ENCODE measurements at places on chromosomes 3 and 15.

DNA sequence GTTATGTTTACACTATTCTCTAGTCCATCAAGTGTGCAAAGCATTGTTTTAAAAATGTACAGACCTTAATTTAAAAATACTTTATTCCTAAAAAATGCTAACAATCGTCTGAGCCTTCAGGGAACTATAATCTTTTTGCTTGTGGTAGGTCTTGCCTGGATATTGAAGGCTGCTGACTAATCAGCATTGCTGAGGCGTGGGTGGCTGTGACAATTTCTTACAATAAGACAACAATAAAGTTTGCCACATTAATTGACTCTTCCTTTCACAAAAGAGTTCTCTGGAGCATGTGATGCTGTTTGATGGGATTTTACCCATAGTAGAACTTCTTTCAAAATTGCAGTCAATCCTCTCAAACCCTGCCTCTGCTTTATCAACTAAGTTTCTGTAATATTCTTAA, 384.0 kb upstream of the TGFBR2 start:
- no peak for DNase-seq

DNA sequence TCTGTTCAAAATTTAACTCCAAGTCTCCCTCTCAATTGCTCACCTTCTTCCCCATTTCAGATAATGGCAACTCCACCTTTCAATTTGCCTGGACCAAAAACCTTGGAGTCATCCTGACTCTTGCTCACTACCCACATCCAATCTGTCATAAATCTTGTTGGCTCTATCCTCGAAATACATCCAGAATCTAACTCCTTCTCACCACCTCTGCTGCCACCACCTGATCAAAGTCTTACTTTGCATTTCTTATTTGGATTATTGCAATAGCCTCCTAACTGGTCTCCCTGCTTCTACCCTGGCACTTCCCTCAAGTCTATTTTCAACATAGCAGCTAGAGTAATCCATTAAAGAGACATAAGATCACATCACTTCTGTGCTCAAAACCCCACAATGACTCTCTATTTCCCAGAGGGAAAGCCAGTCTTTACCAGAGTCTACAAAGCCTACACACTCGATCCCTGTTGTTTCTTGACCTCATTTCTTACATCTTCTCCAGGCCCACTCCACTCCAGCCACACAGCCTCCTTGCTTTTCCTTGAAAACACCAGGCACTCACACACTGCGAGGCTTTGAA, 86.6 kb downstream of the GPR156 start:
- DNase-seq = no peak

DNA sequence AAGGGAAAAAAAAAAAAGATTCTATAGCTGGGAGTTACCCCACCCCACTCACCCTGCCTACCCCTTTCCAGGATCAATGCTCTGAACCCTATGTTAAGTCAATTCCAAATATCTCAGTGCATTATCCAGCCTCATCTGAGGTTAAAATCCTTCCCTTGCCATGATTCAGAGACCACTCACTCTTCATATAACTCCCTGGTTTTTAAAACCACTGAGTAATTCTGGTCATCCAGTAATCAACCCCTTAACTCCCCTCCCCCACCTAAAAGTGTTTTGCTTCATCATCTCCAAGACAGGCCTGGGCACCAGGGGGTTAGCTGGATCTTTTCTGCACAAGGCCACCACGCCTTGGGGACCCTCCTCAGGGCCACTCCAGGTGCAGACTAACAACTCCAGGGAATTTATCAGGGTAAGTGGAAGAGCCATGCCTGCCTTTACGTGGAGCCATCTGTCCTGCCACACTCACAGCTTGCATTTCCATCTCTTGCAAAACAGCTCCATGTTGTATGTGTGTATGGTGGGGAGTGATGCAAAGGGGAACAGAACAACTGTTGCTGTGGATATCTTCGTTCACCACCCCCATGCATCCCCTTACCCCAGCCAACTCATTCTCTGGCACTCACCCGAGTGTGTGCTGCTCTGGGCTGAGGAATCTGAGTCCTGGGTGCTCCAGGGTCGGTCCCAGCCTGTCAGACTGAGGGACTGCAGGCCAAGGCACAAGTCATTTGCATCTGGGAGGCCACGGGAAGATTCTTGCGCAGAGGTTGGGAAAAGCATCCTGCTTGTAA, 30.7 kb upstream of the RPS17 start:
- DNase-seq = peak; percentile 34

DNA sequence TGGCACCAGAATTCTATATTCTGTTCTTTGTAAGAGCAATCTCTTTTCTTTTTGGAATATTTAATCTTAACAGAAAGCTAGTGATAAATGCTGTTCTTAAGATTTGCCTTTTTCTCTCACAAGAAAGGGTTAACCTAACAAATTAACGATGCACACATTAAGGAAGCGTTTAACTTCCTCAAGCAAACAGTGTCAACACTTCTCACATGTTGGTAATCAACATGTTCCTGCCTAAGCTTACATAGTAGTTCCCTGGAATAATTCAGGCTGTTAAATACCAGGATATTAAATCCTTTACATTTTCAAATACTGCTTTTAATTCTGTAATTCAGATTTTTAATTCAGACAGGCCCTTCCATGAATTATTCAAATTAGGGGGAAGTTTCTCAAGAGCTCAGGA, 67.4 kb upstream of the RPL35A start:
- no peak for DNase-seq

GRCh38 chr3:120599211-120599610, 3.1 kb downstream of the NDUFB4 start:
- no peak for DNase-seq

DNA sequence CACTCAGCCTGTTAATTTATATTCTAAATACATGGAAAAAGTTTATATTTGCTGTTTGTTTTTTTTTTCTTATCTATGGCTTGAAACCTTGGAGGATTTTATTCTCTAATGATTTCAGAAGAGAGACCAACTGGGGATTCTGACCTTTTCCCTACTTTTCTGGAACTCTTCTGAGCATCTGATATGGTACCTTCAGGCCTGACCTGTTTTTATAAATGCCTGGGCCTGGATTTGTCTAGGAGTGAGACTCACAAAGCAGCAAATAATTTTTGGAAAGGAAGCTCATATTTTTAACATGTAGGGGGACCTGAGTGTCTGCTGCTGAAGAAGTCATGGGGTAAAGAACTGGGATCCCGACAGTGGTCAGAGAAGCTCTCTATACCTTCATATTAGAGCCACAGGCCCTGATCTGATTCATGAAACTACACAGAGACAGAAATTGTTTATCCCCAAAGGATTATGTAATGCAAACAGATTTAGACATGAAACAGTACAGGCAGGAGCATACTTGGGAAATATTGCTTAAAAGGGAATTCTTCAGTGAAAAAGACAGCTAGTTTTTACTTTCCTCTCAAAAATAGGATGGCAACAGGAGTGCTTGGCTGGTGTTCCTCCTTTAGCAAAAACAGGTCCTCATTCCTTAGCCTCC, 15.9 kb downstream of the PPM1L start:
- no peak for DNase-seq

GRCh38 chr15:42016971-42017370, 3.9 kb downstream of the PLA2G4E start:
- no peak for DNase-seq

DNA sequence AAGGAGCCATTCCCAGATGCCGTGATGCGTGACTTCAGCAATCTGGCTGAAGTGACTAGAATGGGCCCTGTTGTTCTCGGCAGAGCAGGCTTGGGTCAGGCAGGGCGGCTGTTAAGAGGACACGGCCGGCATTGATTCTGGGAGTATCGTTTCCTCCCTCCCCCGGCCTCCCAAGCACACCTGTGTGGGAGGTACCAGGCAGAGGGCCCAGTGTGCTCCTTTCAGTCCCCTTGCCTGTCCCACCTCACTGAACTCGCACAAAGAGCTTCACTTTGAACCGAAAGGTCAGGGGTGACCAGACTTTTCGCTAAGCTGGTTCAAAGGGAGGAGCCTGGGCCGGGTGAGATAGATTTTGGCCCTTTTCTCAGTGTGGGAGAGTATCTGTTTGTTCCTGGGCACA, 92.7 kb downstream of the CEMIP start:
- no peak for DNase-seq
